Fibroblast of skin of scalp (primary cell): ENCODE measurements at places on chromosomes 1 and 21.

- peak; percentile 77 for DNase-seq
These were observed 18.5 kb upstream of the GBP3 start for GRCh38 chr1:89041119-89041641.

DNA sequence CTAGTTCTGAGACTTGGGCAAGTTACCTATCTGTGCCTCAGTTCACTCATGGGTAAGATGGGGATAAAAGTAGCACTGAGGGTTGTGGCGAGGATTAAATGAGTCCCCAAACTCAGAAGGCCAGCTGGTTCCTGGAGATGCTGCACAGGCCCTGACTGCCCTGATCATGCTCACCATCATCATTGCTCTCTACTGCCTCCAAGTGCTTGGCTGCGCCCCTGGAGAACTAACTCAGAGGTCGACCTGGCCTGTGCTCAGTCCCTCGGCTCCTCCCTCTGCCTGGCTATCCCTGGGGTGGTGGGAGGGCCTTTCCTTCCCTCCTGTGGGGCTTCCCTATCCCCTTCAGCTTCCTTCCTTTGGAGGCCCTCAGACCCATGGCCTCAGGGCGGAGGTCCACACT is 5.6 kb downstream of the SLC5A9 start:
- no peak for DNase-seq

- DNase-seq, result peak; percentile 67
These were observed 13.5 kb downstream of the CITED4 start for GRCh38 chr1:40848530-40849189.

DNA sequence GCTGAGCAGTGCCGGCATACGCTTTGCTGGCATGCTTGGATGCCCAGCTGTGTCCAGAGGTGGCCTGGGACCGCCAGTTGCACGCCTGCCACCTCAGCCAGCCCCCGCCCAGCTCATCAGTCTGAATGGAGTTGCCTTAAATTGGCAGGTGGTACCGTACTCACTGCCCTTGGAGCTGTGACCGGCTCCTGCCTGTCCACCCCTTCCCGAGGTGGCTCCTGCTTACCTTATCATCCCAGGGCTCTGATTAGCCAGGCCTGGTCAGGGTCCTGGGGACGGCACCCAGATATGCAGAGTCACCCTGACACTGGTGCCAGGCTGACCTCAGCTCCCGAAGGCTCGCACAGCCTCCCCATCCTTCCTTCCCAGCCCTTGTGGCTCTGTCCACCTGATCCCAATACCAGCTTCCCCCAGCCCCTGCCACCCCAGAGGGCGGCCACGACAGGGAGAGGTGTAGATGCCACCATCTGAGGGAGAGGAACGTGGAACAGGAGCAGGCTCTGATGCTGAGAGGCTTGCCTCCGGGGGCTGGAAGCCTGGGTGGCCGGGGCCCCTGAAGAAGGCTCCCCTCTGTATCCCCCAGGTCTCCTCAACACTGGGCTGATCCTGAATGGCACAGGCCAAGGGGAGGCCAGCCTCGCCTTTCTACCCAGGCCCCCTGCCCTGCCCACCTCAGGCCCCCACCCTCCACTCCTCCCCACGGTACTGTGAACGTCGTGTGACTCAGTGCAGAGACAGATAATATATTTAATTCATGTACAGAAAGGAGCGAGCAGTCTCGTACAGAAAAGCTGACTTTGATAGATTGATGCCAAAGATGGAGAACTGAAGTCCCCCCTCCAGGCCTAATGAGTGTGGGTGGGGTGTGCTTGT is 27.8 kb downstream of the CDK18 start:
- DNase-seq, result no peak

GRCh38 chr1:245155272-245156040 is 671 bp downstream of the KIF26B start:
- peak; percentile 36 for DNase-seq

GRCh38 chr21:23402929-23403520 is 2204.3 kb downstream of the MRPL39 start:
- DNase-seq, result no peak

DNA sequence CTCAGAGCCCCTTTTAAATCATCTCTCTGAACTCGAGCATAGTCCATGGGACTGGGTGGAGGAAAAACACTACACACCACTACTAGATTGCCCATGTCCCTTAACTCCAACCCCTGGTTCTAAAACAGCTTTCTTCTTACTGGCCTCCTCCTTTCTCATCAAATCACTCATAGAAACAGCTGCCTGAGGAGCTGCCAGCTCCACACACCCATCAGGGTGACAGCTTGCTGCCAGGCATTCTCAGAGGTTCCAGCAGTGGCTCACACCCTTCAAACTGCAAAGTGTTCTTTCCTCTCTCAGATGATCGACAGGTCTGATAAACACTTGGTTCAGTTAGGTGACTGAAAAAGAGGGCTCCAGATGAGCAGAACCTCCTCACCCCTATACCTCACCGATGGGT is 543.0 kb upstream of the PLXNA2 start:
- DNase-seq, result no peak

- DNase-seq, result no peak
These were observed 107.2 kb downstream of the KCNK1 start for GRCh38 chr1:233721004-233721595.

DNA sequence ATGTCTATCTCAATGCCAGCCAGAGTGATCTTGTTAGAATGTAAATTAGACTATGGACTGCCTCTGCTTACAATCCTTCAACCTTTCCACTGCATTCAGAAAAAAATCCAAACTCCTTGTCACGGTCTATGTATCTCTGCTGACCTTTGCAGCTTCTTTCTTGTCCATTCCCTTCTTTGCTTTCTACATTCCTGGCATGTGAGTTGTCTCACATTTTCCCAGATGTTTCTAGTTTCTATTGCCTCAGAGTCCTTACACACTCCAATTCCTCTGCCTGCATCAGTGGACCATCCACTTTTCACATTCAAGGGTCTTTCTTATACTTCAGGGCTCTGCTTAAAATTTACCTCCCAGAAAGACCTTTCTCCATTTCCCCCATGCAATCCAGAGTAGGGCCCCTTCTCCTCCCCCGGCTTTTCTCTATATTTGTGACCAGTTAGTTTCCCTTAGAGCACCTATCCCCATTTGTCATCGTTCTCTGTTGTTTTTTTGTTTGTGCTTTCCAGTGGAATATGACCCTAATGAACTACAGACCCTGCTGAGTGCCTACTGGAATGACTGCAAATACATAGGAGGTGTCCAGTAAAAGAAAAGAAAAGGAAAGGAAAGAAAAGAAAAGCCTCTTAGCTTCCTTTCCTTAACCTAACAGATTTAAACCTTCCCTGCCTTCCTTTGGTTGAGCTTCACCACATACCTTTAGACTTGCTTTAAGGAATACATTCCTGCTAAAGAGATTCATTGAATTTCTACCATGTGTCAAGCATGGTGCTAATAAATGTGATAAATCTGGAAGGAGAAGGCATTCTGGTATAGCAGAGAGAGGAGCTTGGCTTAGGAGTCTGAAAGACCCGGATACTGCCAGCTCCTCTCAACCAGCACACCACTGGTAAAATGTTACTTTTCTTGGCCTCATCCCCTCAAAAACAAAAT is 102.0 kb downstream of the DIRAS3 start:
- peak; percentile 85 for DNase-seq

GRCh38 chr1:234217316-234217840 is 155.9 kb upstream of the COA6 start:
- DNase-seq, result no peak

DNA sequence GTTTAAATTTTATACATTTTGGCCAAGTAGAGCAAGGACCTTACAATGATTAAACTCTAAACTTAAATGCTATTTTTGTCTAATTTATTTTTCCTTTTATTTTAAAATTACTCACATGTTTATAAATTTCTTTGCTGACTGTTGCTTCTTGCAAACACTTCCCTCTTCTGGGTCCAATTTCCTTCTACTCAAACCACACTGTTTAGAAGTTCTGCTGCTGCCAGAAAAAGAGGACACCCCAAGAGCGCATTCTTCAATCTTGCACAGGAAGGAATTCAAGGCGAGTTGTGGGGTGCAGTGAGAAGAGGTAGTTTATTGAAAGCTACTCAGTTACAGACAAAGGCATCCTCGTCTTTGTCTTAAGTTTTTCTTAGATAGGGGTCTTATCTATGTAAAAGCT is 88.5 kb upstream of the NEK7 start:
- DNase-seq, result no peak

DNA sequence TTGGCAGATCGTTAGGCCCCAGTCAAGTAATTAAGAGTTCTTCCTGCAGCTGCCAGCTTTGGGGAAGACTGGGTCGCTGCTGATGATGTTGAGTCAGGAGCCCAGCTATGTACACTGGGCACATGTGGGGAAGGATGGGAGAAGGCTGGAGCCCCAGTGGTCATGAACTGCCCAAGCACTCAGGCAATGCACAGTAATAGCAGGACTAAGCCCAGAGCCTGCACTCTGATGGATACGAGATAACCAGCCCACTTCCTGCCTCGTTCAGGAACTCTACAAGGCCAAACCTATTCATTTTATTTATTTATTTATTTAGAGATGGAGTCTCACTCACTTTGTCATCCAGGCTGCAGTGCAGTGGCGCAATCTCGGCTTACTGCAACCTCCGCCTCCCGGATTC is 81.1 kb upstream of the BTG3 start:
- DNase-seq, result no peak

DNA sequence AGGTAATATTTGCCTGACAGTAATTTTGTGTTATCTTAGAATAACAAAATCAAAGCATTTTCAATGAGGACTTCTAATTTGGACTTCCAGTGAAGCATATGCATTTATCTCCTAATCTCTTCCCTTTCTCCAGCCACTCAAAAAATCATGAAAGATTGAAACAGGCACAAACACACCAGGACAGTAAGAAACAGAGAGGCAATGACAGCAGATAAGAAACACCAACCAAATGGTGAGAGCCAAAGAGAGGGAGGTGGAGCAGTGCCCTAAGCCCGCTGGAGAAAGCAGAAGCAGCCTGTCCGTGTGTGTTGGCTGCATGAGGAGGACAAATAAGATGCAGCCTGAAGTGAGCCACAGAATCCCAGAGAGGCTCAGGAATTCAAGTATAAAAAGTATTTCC is 39.0 kb downstream of the SLC44A3 start:
- no peak for DNase-seq

DNA sequence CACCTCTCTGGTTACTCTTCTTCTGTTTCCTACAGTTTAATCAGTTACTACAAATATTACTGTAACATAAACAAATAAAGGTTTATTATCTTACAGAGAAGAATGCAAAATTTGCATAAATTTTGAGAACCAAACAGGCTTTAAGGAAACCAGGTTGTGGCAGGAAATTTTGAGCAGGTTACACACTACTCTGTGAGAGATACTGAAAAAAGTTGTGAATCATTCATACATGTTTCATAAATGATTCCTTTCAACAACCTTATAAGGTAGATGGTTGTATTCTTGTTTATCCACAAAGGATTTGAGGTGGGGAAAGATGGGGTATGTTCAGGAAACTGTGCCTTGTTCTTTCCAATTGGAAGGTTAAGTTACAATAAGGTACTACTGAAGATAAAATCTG is 58.6 kb downstream of the MAST2 start:
- no peak for DNase-seq

GRCh38 chr1:158552296-158552695 is 1.9 kb downstream of the OR6Y1 start:
- DNase-seq, result no peak

DNA sequence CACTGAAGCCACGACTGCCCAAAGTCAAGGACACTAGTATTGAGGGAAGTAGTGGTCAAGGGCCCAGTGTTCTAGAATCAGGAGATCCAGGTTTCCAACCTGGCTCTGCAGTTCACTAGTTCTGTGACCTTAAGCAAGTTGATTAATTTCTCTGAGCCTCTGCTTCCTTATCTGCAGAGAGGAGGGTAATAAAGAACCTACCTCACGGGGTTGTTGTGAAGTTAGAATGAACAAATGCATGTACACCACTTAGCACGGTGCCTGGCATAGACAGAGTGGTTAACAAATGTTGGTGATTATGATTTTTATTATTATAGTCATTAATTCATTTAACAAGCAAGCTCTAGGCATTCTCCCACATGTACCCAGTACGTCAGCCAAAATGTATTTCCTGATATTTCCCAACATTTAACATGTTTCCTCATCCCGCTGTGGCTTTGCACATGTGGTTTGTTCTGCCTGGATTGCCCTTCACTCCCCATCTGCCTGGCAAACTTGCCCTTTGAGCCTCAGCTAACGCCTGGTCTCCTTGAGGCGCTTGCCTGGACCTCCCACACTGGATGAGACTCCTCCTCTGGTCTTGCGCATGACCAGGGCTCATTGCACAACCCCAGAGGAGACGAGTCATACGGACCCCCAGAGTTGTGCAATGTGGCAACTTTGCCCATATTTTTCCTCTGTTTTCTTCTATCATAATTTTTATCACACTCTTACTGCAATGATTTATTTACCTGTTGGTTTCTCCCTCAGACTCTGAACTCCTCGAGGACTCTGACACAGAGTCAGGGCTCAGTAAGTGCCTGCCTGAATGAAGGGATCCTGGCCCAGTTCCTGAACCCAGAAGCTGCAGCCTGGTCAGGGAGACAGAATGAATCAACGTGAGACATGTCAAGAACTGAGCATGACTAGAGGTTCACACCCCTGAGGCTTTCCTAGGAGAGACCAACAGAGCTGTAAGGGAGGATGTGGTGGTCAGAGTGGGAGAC is 20.7 kb upstream of the MFSD2A start:
- peak; percentile 83 for DNase-seq

GRCh38 chr21:45019076-45019886 is 55.1 kb upstream of the ADARB1 start:
- DNase-seq, result peak; percentile 47

- DNase-seq, result peak; percentile 92
These were observed at the start of gene CITED4 for GRCh38 chr1:40862008-40862863. CITED4 (minus strand) TSS chr1:40862363; CDS start chr1:40862127, 236 bp downstream.

DNA sequence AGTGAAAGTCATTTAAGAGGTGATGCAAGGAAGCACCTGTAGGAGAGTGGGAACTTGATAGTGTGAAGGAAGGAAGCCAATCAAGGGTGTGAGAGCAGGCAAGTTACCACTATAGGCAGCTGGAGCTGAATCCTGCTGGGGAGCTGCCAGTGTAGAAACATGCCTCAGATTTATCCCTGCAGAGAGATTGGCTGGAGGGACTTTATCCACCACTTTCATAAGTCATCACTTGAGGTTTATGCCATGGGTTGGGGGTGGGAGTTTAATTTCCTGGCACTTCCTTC is 443.6 kb downstream of the PLPP3 start:
- DNase-seq, result no peak

DNA sequence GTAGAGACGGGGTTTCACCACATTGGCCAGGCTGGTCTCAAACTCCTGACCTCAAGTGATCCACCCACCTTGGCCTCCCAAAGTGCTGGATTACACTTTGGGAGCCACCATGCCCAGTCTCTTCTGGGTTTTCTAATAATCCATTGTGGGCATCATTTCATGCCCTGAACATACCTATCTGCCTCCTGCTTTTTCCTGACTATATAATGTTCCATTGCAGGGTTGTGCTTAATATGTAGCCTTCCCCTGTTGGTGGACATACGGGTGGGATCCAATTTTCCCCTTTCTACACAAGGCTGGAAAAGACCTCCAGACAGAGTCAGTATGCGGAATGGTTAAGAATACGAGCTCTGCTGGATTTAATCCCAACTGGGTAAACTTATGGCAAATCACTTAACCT is 3.5 kb upstream of the ZNF683 start:
- no peak for DNase-seq

GRCh38 chr1:204042516-204042915 is 30.4 kb upstream of the SOX13 start:
- DNase-seq, result no peak

- DNase-seq, result no peak
These were observed 24.5 kb downstream of the HTR6 start for GRCh38 chr1:19689085-19689757.

- no peak for DNase-seq
These were observed 21.7 kb downstream of the ATP5PO start for GRCh38 chr21:33893917-33894316.
